ENCODE measurements at places on chromosomes 11 and 22.

- no peak for DNase-seq
Measured at GRCh38 chr11:102226702-102227490, 90.4 kb upstream of the BIRC3 start.

DNA sequence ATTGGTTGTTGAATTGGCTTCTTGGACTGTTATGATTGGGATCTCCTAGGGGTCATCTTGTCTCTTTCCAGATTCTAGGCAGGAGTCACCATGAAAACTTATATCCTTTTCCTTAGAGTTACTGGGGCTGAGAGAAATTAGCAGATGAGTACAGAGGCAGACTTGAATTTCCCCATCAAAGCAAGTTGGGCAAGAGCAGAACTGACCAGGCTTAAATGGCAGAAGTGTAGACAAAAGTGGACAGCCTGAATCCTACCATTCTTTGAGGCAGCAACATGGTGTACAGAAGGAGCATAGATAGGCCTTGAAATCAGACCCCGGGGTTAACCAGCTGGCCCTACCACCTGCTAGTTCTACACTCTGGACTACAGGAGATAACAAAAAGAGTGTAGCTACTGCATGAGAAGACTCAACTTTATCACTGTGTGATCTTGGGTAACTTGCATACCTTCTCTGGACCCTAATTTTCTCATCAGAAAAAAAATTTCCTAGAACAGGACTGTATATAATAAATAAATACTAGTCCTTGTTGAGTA is 427.4 kb upstream of the CADM1 start:
- DNase-seq, result no peak

GRCh38 chr22:21963286-21963685 is 10.6 kb upstream of the PPM1F start:
- no peak for DNase-seq

GRCh38 chr11:123434911-123435310 is 4.8 kb downstream of the GRAMD1B start:
- no peak for DNase-seq

- DNase-seq, result no peak
Measured at GRCh38 chr11:16815047-16815767, 76.8 kb downstream of the C11orf58 start.

GRCh38 chr11:57405271-57405860 is 14.9 kb upstream of the PRG2 start:
- DNase-seq, result no peak

DNA sequence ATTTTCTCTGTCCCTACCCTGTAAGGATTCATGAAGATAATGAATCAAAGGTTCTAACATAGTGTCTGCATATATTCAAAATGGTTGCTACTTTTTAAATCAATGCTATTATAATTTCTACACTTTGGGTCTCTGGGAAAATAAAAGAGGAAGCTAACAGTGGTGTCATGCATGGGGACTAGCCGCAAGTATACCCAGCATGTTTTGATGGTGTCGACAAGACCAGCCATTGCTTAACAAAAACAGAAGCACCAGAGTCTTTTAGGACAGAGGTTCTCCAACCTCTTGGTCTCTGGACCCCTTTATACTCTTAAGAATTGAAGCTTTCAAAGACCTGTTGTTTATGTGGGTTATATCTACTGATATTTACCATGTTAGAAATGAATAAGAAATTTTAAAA is 37.8 kb downstream of the RNF141 start:
- no peak for DNase-seq

- DNase-seq, result no peak
Measured at GRCh38 chr11:105937331-105937730, 84.7 kb downstream of the MSANTD4 start.

- DNase-seq, result no peak
Measured at GRCh38 chr22:38828616-38829205, 15.1 kb downstream of the NPTXR start.

GRCh38 chr11:99268886-99269285 is 248.1 kb downstream of the CNTN5 start:
- no peak for DNase-seq

GRCh38 chr22:31496735-31497146 is 405 bp downstream of the SFI1 start:
- no peak for DNase-seq

DNA sequence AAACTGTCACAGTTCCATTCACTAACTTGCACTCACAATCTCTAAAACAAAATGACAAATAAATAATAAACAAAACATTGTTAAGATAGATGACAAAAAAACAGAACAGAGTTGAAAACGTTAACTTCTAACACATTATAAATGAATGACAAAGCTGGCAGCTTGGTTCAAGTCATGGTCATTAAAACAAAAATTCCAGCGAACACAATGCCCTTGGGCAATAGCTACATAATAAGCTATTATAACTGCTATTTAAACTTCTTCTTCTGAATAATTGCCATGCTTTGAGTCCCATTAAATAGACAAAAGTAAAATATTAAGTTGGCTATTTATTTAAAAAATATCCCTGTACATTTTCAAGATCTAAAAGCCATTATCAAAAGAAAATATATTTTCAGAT is 54.7 kb downstream of the PICALM start:
- no peak for DNase-seq

DNA sequence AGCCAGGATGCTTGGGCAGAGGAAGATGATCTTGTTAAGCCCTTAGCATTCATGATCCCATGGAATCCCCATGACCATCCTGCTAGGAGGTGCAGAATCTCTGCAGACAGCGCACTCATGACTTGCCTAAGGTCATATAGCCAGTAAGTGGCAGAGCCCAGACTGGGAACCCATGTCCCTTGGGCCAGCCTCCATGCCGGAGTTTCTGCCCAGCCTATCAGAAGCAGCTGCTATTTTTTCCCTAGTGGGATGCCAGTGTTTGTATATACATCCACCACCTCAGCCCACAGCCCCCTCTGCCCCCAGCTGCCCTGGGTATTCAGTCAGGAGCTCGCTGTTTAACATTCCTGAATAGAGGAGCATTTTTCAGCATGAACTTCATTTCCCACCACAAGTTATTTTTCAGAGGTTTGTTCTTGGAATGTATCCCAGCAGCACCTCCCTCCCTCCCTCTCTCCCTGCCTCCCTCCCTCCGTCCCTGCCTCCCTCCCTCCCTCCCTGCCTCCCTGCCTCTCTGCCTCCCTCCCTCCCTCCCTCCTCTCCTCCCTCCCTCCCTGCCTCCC is 34.4 kb upstream of the SUSD2 start:
- no peak for DNase-seq

DNA sequence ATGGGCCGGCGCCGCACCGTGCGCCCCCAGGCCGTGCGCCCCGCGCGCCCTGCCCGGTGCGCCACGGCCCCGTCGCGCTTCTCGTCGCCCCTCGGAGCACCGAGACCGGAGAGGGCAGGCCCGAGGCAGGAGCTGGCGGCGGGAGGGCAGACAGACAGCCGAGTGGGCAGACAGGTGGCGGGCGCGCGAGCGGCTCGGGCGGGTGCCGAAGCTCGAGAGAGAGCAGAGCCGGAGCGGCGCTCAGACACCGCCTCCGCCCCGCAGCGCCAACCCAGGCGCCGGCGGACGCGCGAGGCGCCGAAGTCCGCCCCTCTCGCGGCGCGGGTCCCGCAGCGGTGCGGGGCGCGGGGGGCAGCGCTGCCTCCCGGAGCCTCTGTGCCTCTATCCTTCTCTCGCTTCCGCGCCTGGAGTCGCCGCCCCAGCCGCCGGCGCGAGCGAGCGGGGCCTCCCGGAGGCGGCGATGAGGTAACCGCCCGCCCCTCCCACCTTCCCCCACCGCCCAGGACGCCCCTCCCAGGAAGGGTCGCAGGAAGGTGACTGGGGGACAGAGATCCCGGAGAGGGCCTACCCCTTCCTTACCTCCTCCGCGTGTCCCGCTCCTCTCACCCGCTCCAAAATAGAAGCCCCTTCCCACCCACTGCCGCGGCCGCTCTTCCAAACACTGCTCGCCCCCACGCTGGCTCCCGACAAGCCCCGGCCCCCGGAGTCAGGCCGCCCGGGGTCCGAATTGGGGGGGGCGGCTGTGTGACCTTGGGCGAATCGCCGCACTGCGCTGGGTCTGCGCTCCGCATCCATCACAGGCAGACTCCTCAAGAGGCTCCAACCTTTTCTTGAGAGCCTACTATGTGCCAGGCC is at the start of gene RASL10A:
RASL10A (minus strand) TSS at position 412 of the 855 bp plus-strand sequence. CDS start 451 bp downstream, outside the sequence.
- no peak for DNase-seq

DNA sequence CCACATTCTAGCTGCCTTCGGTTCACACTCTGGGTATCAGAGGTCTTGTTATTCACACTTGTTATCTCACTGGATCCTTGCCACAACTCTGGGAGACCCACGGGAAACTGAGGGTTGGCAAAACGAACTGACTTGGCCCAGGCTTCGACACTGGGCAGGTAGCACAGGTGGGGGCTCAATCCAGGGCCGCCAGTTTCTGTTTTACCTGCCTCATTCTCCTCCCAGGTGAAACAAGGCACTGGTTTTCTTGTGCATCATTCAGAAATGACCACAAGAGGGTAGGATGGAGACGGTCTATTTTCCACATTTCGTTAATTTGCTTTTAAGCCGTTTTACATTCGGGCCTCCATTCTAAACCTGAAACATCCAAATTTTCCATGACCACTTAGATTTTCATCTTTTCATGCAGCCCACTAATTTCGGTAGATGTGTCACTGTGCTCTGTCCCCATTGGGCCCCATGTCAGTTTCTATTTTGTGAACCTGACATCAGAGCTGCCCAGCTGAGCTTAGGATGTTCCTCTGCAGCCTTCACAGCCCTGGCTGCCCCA is 108.1 kb downstream of the KIAA1671 start:
- no peak for DNase-seq

DNA sequence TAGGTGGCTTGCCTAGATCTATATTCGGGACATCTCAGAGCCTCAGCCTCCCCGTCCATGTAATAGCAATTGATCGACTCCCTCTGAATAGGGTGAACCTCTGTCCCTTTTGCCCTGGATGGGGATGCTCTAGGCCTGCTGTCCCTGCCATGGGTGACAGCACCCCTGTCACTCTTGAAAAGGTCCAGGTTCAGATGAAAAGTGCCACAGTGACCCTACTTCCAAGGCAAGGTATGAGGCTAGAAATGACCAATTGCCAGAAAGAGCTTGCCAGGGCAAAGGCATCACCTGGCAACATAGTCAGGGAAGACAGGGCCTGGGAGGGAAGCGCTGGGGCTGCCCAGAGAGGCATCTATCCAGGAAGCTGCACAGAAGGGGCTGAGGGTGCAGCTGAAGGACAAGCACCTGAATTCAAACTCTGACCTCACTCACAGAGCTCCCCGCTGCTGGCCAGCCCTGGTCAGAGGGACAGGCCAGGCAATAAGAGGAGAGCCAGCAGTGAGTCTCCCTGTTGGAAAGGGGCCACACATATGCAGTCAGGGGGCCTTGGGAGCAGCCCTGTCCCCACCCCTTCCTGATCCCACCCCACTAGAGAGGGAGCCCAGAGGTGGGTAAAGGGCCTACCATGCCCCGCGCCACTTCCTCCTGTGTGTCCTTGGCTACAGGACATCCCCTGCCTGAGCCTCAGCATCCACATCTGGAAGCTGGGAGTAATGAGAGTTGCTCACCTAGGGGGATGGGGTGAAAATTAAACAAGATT is 9.0 kb upstream of the APOBEC3A start:
- no peak for DNase-seq

DNA sequence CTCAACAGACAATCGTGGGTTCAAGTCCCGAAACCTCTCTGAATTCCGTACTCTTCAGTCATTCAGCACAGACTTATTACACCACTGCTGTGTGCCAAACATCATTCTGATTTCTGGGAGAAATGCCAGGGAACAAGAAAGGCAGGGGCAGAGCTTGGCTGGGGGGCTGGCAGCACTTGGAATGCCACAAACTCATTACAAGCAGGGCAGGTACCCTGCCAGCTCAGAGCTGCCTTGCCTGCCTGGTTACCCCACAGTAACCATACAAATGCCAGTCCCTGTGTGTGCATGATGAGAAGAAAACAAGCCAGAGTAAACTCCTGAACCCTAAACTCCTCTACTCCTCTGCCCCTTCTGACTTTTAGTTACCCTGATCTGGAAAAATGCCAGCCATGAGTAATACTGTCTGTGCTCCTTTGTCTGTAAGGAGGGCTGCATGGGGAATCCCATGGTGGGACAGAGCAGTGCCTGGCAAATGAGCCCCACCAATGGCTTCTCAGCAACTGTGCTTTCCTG is 6.9 kb upstream of the RAD9A start:
- no peak for DNase-seq

GRCh38 chr11:130850185-130850944 is 65.9 kb downstream of the SNX19 start:
- no peak for DNase-seq

- no peak for DNase-seq
Measured at GRCh38 chr11:128904656-128905344, 13.6 kb downstream of the KCNJ5 start.

DNA sequence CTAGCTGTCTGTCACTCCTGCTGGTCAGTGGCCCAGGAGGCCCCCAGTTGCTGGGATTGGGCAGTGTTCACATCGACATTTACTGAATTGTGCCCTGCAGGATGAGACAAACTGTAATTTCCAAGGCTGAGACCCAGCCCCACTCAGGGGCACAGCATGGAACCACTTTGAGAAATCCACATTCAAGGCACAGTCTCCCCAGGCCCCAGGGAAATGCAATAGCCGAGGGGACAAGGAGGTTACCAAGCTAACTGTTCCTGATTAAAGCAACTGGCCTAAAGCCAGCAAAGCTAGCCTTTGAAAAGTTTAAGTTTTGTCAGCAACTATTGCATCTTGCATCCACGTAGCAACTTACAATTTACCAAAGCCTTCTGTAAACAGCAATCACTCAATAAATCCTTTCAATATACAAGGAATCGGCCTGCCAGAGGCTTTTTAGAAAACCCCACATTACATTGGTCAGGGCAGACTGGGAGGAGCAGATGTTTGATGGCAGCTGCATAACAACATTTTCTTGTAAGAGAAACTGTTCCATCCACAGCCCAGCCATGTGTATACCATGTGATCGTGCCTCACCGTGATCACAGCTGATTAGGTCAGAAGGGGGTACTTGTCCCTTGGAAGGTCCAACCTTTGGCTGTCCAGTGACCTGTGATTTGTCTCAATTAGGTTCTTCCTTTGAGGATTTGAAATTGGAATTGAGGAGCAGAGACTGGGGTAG is 103.9 kb downstream of the TENM4 start:
- no peak for DNase-seq

DNA sequence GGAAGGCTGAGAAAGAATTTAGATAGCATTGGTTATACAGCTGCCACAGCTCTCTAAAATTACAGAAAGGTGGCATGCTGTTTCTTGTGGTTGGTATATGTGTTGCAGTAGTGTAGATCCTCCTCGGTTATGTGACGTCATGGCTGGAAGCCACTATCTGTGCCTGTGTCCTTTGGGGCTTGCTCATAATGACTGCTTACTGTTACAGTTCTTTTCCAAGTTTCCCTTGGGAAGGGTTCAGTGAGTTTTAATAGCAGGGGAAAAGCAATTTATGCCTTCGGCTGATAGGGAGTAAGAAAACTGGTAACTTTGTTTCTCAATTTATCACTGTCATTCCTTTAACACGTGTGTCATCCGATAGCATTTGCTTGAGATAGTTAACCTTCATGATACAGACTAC is 47.2 kb downstream of the POLD3 start:
- no peak for DNase-seq

- DNase-seq, result no peak
Measured at GRCh38 chr22:36457688-36458450, 23.6 kb downstream of the TXN2 start.

DNA sequence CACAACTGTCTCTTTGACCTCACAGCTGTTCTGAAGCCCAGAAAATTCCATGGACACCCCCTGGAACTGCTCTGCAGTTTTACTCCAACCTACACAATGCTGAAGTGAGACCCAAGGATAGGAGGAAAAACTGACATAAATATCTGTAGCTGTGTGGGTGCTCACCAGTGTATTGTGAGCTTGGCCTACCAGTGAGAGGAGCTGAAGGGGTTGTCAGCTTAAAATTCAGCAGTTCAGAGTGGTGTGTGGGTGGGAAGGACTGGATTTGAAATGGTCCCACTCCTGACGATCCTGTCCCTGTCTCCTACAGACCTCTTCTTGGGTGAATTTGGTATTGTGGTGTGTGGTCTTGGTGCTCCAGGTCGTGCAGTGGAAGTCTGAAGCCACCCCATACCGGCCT is 2.2 kb downstream of the TMEM223 start:
- DNase-seq, result no peak
